IMR-90 (cell line): ENCODE measurements at places on chromosomes 1 and 21.

- peak; percentile 65 for DNase-seq
Observed at GRCh38 chr1:221697923-221698425, 43.9 kb downstream of the DUSP10 start.

- peak; percentile 12 for DNase-seq
Observed at GRCh38 chr1:202274611-202275010, 67.1 kb downstream of the UBE2T start.

GRCh38 chr1:9121496-9122409 lies 7.1 kb downstream of the GPR157 start:
- no peak for DNase-seq

DNA sequence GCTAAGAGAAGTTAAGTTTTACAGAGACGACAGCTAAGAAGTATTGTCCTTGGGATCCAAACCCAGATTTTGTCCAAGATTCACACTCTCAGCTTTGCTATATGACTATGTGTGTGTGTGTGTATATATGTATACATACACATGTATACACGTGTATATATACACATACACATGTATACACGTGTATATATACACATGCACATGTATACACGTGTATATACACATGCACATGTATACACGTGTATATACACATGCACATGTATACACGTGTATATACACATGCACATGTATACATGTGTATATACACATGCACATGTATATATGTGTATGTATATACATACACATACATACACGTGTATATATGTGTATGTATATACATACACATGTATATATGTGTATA lies 3.9 kb upstream of the CACHD1 start:
- DNase-seq, result no peak

- peak; percentile 45 for DNase-seq
Observed at GRCh38 chr21:34227386-34227852, 136.4 kb upstream of the KCNE2 start.
